ENCODE measurements at places on chromosomes 3 and 15.

DNA sequence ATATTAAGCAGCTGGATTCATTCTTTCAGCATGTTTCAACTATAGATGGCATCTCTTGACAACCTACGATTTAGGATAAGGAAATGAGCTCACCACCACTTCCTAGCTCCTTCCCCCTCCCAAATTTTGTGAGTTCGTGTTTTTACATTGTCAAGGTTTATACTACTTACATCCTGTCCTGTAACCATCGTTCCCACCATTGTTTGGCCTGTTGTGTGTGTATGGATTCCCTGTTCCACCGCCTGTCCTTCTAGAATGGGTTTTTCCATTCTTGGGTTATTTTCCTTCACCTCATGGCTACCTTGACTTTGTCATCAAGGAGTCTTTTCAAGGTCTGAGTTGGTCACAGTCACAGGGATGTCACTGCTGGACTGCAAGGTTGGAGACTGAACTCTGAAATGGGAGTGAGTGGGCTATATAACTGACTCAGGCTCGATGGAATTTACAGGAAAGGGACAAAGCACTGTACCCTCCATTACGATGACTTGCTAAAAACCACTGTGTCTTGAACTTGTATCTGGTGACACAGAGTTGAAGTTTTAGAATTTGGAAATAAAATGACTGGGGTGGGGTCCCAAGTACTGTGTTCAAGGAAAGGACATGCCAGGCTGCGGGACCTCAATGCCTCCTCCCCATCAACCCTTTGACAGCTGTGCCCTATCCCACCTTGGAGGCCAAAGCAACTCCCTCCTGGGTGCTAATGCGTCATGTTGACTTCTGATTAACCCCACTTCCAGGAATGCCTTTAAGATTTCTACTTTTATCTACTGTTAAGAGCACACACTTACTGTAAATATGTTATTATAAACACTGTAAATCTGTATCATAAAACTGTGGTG lies 66.8 kb upstream of the BLM start:
- peak; percentile 68 for DNase-seq

- no peak for DNase-seq
Measured at GRCh38 chr3:119786409-119786808, 4.5 kb downstream of the NR1I2 start.

GRCh38 chr3:187889601-187890404 lies 144.5 kb upstream of the BCL6 start:
- DNase-seq = no peak

DNA sequence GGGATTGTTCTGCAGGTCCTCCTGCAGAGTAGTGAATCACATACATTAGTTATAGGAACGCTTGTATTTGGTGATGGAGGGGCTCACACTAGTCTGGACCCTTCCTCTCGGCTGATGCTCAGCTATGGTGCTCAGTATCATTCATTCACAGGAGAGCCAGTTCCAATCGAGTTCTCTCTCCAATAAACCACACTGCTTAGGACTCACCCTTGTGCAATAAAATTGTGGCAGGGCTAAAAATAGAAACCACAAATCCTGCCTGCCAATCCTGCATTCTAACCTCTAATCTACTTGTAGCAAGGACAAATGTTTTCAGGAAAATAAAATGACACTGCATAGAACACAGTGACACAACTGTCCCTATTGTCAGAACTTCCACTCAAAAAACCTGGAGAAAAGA lies 138.4 kb upstream of the TBL1XR1 start:
- DNase-seq = no peak

GRCh38 chr15:62782071-62782841 lies 260.3 kb upstream of the TPM1 start:
- peak; percentile 7 for DNase-seq

DNA sequence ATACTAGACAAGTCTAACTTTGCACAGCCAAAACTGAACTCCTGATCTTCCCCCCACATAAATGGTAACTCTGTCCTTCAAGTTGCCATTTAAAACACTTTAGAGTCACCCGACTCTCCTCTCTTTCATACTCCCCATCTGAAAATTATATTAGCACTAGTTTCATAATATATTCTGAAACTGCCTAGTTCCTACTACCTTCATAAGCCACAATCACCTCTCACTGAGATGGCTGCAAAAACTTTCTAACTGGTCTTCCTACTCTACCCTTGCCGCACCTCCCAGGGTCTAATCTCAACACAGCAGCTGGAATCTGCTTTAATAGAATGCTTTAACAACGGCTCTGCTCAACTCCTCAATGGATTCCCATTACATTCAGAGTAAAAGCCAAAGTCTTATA lies 55.0 kb downstream of the GLB1 start:
- no peak for DNase-seq

DNA sequence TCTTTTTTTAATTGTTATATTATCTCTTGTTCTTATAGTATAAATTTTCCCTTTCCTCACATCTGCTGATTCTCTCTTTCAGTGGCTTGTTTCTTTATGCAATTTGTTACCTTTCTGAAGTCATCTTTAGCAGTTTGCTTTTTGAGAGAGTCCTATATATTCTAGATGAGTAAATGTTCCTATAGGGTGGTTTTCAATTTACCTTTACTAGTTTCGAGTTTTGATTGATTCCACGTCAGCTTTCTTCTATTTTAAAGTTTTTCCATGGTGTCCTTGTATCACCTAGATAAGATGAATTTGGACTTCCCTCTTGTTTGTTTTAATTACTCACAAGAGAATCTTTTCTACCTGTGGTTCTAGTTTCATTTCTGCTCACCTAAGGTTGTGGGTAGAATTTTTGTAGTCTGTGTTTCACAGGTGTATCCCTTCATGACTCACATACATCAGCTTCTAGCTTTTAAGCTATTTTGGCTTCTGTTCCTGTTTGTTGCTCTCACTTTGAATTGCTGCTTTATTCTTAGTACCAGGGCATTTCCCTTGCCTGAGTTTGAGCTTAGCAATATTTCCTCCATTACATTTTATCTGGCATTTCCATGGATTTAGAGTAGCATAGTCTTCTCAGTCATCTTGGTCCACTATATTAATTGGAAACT lies 6.4 kb downstream of the TEX9 start:
- DNase-seq = no peak
